ENCODE measurements at places on chromosomes 16 and 17.

GRCh38 chr17:42174126-42174783 is 6.7 kb downstream of the KCNH4 start:
- no peak for DNase-seq

DNA sequence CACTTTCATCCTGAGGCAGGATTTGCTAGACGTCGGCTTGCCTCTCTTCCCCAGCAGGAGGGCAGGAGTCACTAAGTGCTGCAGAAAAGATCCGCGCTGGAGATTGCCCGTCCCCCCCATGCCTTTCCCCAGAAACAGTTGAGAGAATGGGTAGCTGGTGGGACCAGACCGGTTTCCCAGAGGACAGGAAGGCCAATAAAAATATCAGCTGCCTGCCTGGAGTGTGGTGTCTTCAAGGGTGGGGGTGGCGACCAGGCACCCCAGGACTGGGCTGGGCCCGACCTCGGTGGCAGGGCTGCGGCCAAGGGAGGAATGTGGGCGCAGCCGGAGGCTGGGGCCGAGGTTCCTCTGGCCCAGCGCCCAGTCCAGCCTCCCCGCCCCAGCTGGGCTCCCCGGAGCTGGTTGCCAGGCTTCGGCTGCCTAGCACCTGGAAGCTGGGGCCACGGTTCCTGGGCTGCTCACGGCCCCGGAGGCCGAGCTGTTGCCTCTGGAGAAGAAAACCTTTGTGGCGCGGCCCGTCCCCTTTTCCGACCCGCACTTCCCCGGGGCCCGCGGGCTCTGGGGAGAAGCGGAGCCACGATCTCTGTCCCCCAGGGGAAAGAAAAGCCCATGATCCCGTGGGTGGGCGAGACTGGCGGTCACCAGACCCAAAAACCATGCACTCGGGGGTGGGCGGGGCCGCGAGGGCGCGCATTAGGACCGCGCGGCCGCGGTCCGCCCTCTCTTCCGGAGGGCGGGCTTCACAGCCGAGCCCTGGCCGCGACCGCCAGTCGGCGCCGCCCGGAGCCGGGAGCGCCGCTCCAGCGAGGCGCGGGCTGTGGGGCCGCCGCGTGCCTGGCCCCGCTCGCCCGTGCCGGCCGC is at the start of gene TRAF4:
TSS of gene TRAF4 (plus strand) at position 769 of the 861 bp plus-strand sequence. CDS start 102 bp downstream, outside the sequence.
- no peak for DNase-seq

DNA sequence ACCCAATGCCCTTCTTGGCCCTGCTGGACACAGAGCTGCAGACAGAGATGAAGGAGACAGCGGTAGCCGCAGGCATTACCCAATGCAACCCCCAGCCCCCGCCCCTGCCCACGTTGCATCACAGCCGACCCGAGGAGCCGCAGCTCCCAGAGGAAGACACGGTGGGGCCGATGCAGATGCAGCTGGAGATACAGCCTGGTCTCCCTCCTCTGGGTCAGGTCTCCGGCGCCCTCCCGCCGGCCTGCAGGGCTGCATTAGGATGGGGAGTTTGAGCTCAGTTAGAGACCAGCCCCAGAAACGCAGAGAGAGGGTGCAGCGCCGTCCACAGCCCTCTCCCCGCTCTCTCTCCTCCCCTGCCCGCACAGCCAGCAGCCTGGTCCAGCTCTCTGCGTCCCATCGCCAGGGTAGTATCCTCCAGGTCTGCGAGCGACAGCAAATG is 19.4 kb upstream of the UBE2I start:
- DNase-seq, result no peak

GRCh38 chr16:30357085-30357714 is 2.1 kb upstream of the CD2BP2 start:
- DNase-seq, result no peak
